Activated CD8-positive, alpha-beta memory T cell treated with anti-CD3 and anti-CD28 coated beads for 4 hours (primary cell): ENCODE measurements at places on chromosomes 1 and 21.

GRCh38 chr21:45151445-45152160 is 77.2 kb downstream of the ADARB1 start:
- DNase-seq, result no peak

- no peak for DNase-seq
Observed at GRCh38 chr1:81547261-81547911, 253.3 kb upstream of the ADGRL2 start.

DNA sequence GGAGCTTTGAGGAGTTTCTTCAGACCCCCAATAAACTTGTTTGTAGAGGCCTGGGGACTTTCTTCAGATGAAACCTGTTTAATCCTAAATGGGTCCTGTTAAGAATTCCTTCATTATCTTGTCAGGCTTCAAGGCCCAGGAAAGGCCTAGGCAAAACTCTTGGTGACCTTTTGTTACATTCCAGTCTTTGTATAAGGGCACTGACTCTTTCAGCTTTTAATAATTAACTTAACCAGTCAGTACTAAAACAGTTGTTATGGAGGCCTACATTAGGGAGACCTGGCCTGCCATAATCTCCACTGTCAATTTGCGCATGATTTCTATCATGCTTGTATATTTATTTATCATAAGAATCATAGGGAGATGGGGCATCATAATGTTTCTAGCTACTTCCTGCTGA is 110.2 kb downstream of the FCRL5 start:
- no peak for DNase-seq

DNA sequence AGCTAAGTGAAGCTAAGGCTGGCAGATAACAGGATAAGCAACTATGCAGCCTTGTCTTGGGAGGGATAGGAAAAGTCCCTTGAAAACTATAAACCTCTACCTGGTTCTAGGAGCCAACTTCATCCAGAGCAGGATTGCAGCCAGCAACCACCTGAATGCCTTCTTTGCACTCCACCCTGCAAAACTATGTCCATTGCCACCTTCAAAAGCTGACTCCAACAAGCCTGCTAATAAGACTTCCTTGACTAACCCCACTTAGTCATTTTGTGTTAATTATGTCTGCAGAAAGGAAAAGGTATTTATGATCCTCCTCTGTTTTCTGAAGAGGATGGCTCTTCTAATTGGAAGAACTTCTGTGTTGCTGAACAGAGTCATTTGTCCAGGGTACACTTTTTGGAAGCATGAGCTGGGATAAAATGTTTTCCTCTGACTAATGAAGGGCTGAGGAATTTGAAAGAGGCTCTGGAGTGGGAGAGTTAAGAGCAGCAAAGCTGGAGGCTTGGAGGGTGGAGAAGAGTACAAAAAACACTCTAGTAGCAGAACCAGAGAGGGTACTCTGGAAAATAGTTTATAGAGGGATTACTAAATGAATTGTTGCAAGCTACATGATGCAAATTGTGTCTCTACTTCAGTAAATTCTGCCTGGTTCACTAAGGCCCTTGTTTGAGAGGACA is 9.6 kb upstream of the RIMKLA start:
- DNase-seq, result no peak

DNA sequence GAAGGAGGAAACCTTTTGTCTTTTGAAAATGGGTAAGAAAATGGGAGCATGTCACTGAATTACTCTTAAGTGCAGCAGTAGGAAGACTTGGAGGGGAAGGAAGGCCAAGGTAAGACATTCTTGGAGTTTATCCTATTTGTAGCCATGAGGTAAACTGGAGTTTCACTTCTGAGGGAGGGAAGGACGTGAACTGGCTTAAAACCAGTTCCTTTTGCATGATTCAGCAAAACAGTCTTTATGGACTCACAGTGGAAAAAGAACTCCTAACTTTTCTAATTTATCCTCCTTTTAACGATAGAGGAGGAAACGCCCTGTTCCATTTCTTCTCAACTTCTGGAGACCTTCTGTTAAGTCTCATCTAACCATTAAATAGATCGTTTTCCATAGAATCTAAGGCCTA is 2.5 kb downstream of the PRDX6 start:
- DNase-seq, result no peak

GRCh38 chr1:225319871-225320270 is 108.0 kb downstream of the LBR start:
- no peak for DNase-seq

DNA sequence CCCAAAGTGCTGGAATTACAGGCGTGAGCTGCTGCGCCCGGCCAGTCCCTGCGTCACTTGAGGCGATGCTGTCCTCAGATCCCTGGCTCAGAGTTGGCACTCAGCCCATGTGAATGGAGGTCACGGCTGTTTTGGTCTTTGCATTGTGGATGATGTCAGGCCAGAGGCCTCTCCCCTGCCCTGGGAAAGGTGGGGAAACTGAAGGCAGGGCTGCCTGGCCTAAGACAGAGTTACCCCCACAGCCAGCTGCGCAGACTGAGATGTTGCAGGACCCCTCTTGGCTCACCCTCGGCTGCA is 821 bp downstream of the MASP2 start:
- DNase-seq, result no peak

- DNase-seq, result no peak
Observed at GRCh38 chr1:92957030-92957734, 4.1 kb downstream of the DIPK1A start.

DNA sequence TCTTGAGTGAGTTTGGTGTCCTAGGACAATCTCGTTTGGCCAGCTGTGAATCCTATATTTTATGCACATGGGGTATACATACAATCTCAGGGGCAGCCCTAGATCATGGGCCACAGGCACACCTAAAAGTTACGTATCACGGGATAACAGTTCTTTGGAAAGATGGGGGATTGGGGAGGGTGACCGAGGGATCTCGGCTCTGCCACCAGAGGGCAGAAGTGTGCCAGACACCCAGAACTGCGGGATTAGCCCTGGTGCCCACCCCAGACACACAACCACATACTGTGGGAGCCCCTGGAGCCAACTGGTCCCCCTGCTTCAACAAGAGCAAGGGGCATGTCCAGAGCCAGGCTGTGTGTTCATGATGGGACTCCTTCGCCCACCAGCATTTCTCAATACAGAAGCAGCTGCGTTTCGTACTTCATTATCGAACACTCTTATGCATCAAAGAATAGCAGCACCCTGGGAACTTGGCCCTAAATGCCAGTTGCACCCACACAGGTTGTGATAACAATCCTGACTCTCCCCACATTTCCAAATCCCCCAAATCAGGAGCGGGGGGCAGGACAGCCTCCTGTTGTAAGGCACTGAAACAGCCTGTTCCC is 37.4 kb downstream of the TMCO4 start:
- DNase-seq, result no peak

GRCh38 chr1:204251286-204251685 is 37.5 kb upstream of the GOLT1A start:
- no peak for DNase-seq

- DNase-seq, result no peak
Observed at GRCh38 chr1:221994939-221995338, 253.1 kb upstream of the DUSP10 start.

GRCh38 chr1:107791348-107791747 is 173.6 kb downstream of the VAV3 start:
- DNase-seq, result no peak

GRCh38 chr1:76410499-76410898 is 336.0 kb downstream of the ST6GALNAC3 start:
- no peak for DNase-seq

DNA sequence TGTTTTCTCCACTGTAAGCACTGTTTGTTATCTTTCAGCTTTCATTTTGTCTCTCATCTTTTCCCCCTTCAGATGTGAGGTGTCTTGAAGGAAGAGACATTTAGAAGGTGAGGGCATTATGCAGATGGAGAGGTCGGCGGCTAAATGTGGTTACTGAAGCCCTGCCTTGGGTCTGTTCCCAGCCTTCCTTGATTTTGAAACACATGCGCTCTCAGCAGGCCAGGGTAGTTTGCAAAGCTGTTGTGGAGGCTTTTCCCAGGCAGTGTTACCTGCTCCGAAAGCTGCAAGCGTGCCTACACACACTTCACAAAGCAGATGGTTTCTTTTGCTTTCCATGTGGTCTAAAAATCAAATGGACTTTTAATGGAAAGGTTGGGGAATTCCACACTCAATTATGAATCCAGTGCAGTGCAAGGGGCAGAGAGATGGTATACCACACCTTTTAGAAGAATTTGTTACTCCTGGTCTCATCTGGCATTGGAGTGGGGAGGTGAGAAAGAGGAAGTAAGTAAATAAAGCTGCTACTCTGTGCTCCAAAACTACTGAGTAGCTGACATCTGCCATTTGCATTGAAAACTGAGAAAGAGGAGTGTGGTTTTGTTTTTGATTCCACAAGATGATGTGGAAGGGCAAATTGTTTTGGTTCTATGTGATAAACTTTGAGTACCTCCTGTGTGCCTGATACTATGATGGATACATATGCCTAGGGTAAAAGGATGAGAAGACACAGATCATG is 91.9 kb downstream of the NFIA start:
- no peak for DNase-seq

DNA sequence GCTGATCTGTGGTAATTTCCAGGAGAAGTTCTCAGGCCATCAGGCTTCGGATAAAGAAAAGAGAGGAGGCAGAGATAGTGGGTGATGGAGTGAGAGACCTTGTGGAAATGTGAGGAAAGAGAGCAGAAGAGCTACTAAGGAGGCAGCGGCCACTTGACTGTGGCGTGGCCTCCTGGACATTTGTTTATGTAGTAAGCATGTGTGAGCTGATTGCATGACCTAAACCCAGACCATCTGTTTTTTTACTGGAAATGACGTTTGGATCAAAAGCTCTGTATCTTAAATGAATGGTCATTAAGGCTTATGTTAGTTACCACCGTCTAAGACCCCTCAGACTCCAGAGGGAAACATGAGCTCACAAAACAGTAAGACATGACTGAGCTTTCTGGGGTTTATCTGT is 13.6 kb downstream of the ATP1B1 start:
- no peak for DNase-seq

GRCh38 chr1:2286923-2287322 is 58.8 kb downstream of the SKI start:
- no peak for DNase-seq

DNA sequence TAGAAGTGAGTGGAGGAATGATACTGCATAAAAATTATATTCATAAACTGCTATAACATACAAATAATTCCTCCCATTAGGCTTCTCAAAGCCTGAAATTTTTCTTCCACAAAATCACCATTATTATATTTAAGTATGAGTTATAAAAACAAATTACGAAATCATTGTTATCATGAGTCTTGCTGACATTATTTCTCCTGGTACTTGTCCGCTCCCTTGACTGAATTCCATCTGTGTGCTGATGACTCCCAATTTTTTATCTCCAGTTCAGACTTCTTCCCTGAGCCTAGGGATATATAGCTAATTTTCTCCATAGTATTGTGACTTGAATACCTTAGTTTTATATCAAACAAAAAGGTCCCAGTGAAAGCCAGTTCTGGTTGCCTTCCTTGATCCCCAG is 268.2 kb downstream of the HMCN1 start:
- DNase-seq, result no peak

DNA sequence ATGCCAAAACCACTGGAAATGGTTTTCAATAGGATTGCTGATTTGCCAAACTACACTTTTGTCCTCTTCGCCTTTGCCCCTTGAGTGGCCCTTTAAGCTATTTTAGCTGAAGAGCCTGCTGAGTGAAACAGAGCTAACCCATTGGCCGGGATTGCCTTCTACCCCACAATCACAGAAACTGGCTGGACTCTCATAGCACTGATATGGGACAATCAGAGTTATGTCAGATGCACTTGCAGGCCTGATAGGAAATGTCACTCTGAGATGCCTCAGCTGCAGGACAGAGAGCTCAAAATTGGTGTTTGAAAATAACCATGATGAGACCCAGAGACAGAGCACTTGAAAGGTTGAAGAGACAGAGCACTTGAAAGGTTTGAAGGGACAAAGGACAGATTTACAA is 354.4 kb downstream of the BRINP2 start:
- no peak for DNase-seq

DNA sequence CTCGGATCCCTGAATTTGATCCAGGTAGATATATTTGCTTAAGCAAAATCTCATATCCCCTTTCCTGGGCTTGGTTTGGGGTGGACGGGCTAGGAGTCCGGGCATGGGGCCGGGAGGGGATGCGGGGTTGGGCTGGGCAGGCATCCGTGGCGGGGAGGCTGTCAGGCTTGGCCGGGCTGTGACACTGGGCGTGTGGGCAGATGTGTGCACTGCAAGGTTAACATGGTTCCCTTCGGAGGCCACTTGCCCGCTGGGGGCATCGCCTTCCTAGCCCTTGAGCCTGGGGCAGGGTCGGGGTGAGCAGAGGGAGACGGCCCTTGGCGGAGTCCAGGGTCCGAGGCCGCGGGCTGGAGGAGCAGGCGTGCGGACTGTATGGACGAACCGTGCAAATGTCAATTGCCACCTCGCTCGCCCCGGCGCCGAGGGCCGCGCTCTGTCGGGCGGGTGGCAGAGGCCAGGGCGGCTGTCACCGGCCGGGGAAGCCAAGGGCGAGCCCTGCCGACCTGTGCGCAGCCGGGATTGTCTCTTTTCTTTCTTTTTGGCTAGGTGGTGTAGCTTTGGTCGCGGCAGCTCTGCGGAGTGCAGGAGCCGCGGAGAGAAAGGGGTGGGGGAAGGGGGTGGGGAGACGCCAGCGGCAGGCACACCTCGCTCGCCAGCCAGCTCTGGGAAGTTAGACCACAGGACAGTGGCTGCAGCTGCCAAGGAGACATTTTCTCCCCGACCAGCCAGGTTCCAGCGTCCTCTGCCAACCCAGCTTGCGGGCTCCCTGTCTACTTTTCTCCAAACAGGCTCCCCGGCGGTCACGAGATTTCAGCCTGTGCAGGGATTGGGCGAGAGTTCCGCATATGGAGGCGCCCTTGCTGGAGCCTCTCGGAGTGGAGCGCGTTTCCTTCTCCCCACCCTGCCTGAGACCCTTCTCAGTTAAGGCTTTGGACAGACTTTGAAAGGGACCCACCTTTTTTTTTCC is 1.3 kb downstream of the RCOR3 start:
- DNase-seq, result peak; percentile 10

GRCh38 chr21:18382141-18382540 is 21.4 kb downstream of the TMPRSS15 start:
- no peak for DNase-seq

DNA sequence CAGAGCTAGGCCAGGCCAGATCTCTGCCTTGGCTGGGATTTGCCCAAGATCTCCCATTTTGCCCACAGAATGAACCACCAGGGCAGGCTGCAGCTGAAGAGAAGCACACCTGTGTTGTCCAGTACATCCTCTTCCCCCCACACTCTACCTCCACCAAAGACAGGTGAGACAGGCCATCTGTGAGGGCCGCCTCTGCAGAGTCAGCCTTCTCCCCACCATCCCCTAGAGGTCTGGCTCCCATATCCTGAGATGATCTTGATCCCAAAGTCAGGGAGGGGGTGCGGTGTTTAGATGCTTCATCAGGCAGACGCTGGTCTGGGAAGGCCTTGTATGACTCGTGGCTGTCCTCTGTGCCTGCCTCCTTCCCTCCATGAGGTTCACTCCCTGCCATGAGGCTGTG is 28.7 kb downstream of the HYI start:
- DNase-seq, result no peak

GRCh38 chr1:2009101-2010053 is 5.8 kb upstream of the CFAP74 start:
- DNase-seq, result no peak

- no peak for DNase-seq
Observed at GRCh38 chr1:30845904-30846290, 62.7 kb downstream of the SDC3 start.

- no peak for DNase-seq
Observed at GRCh38 chr1:51217101-51217500, 19.0 kb upstream of the RNF11 start.
